ENCODE measurements at places on chromosomes 1 and 21.

DNA sequence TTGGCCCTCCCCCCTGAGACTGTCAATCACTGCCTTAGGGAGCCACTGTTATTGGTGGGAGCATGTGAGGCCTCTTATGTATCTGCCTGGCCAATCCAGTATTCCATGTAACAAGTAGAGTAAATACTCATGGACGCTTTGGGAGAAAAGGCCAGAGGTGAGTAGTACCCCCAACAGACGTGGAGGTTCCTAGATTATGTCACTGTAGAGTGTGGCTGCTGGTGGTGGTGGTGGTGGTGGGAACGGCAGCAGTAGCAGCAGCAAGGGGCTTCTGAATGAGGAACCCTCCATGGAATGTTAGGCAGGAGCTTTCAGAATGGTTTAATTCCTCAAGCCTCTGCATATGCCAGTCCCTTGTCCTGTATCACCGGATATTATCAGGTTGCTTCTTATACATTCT is 118.5 kb downstream of the UCK2 start:
- DNase-seq = no peak

DNA sequence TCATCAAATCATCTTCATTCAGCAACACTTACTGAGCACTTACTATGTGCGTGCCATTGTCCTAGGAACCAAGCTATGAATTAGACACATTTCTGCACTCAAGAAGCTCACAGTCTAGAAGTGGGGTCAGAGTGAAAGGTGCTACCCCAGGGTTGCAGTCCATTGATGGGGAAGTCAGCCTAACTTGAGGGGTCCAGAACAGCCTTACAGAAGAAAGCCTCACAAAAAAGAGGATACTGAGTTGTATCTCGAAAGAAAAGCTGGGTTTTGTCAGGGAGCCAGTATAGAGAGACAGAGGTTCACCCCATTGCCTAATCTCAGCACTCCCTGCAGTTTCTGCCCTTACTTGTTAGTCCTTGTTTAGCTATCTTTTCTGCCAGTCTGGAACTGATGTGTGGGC is 153.1 kb upstream of the JUN start:
- no peak for DNase-seq

- DNase-seq = no peak
Measured at GRCh38 chr1:107920561-107920960, 44.4 kb downstream of the VAV3 start.

DNA sequence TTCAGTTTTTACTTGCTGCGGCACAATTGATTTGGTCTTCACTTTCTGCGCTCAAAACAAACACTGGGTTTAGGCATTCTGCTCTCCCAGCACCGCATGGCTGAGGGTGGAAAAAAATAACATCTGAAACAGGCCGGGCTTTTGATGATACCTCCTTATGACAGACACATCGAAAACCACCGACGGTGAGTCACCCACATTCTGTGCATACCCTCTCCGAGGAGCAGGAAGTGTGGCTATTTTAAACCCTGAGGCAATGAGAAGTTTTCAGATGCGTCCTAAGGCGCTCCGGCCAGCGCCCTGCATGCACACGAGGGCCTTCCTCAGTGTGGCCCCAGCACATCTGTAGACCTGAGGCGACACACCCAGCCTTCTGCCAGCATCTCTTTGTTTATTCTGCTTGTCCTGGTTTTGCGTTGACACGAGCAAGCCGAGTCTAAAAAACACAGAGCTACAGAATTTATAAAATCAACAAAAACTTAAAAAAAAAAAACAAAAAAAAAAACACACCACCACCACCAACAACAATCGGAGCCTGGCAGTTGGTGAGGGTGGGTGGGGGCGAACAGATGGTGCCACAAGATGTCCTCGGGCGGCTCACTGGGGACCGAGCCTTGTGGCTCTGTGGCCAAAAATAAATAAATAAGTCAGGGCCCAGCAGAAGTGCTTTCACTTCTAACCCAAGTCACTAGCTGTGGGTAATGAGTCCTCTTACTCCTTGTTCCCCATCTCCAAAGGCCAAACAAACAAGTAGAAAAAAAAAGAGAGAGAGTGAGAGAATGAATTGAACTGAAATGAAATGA is 162.6 kb upstream of the IRF2BP2 start:
- DNase-seq = peak; percentile 99

DNA sequence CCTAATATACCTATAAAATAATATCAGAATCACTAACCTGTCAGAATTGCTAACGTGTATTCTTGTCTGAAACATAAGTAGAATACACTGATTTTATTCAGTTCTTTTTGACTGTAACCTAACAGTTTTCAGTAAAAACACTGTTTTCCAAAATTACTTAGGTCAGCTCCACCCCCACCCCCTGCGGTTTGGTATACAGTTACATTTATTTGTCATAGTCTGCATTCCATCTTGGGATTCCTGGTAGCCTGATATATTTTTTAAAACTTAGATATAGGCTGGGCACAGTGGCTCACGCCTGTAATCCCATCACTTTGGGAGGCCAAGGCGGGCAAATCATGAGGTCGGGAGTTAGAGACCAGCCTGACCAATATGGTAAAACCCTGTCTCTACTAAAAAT is 19.8 kb upstream of the ABCD3 start:
- DNase-seq = no peak

DNA sequence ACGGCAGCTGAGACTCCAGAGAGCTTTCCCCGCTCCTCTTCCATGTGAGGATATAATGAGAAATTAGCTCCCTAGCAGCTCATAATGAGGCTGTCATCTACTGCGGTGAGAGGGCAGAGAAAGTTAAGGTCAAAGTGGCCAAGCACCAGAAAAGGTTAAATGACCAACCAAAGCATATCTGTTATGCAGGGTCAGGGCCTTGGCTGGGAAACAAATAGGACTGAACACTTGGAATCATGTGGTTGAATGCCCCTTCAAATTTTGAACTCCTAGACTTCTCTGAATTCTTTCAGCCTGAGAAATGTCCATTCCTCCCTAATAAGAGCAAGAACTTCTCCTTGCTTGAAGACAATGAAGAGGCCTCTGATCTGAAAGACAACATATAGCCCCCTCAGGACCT is 115.9 kb downstream of the TM2D1 start:
- DNase-seq = no peak

- no peak for DNase-seq
Measured at GRCh38 chr1:211581526-211581925, 2.6 kb upstream of the SLC30A1 start.

DNA sequence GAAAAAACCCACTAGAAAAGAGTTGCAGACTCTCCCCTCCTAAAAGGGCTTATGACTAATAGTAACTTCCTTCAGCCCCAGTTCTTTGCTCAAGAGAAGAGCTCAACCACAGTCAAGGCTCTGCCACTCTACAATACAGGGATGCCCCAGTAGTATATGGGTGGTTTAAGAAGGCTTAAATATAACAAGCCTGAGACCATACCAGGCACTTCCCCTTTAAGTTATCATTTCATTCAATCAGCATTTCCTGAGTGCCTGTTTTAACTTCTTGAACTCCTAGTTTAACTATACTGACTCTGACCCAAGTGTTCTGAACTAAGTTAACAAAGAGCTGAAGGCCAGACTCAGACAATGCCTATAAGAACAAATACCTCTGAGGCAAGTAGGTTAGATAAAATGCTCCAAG is 19.8 kb downstream of the PRPF38A start:
- no peak for DNase-seq
